ENCODE measurements at places on chromosomes 12 and 14.

GRCh38 chr12:90181216-90181615, 472.6 kb upstream of the ATP2B1 start:
- no peak overlapping the region for H3K4me3 ChIP-seq
- H3K4me1 ChIP-seq, result no peaks in the 10 kb centered on the region
- no peaks in the 10 kb centered on the region for H3K27me3 ChIP-seq
- H3K27ac ChIP-seq, result no peak overlapping the region

- DNase-seq, result no peak
- H3K27me3 ChIP-seq, result no peaks in the 10 kb centered on the region
- no peak overlapping the region for H3K4me3 ChIP-seq
- no peaks in the 10 kb centered on the region for H3K4me1 ChIP-seq
- H3K36me3 ChIP-seq, result no peaks in the 10 kb centered on the region
- no peak overlapping the region for H3K27ac ChIP-seq
These were observed 877.0 kb upstream of the TMEM132C start for GRCh38 chr12:127389923-127390322.

DNA sequence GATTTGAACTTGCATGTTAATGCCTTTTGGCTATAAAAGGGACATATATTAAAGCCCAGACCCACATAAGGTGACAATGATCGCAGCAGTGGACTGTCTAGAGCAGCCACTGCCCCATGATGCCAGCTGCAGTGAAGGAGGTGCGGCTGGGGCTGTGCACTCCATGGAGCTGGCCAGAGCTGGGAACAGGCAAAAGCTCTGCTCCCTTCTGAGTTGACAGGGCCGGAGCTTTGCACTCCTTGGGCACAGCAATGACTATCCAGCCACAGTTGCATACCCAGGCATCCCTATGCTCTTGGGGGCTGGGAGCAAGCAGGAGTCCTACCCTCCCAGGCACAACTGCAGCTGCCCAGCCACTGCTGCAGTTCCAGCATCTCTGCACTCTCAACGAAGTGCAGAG, 50.2 kb downstream of the EGLN3 start:
- no peak for DNase-seq
- no peak overlapping the region for H3K27ac ChIP-seq
- no peaks in the 10 kb centered on the region for H3K4me1 ChIP-seq
- no peak overlapping the region for H3K4me3 ChIP-seq
- no peaks in the 10 kb centered on the region for H3K27me3 ChIP-seq

DNA sequence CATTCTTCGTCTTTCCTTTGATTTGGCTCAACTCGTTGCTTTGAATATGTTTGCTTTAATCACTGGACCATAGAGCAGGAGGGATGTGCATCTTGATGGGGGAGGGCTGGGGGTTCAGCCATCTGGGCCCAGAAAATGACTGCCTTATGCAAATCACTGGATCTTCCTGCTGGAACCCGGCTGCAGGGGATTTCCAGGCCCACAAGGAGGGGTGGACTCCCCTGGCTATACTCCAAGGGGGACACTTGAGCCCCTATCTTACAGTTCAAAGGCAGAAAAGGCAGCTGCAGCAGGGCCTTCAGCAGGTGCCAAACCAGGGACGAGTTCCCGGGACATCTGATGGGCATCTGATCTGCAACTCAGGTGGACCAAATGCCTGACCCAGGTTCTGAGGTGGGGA, 122.5 kb downstream of the DICER1 start:
- H3K27ac ChIP-seq, result no peak overlapping the region
- no peaks in the 10 kb centered on the region for H3K4me1 ChIP-seq
- H3K27me3 ChIP-seq, result no peaks in the 10 kb centered on the region
- DNase-seq, result peak; percentile 6
- H3K4me3 ChIP-seq, result no peak overlapping the region
- H3K36me3 ChIP-seq, result no peaks in the 10 kb centered on the region

DNA sequence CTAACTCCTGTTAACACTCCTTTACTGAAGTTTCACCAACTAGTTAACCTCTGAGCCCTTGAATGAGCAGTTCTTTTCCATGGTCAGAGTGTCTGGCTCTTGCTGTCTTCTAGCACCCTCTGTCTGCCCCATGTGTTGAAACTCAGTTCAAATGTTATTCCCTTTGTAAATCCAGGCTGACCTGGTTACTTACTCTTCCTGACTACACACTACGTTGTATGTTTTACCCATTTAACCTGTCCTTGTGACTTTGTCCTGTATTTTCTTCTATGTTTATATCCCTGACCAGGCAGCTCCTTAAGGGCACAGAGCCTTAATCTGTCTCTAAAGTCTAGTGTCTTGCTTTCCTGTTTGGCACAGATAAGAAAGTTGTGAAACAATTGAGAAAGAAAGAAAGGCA, 389.0 kb upstream of the RPL10L start:
- H3K36me3 ChIP-seq, result no peaks in the 10 kb centered on the region
- H3K4me3 ChIP-seq, result no peak overlapping the region
- no peak for DNase-seq
- no peaks in the 10 kb centered on the region for H3K27me3 ChIP-seq
- H3K27ac ChIP-seq, result no peak overlapping the region
- H3K4me1 ChIP-seq, result no peaks in the 10 kb centered on the region

DNA sequence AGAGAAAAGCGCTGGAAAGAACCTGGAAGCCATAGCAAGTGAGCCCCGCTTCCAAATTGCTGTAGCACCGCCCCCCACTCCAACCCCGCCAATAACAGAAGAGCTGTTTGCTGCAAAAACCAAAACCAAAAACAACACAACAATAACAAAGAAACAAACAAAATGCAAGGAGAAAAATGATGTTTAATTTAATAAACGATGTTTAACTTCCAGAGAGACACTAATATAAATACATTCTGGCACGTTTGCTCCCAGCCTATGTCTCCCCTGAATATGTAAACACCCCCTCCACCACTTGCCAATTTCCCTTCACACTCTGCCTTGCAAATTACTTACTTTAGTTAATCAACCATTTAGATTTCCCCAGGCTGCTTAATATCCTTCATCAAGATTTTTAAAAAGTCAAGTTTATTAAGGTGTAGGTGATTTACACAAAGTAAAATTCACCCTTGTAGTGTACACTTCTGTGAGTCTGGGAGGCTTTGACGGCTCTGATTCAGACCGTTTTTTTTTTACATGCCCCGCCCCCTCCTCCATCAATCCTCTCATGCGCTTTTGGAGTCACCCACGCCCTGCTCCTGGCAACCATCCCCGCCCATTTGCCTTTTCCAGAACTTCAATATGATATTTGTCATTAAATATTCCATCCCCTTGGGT, 482 bp upstream of the IFI27L2 start:
- peak overlapping the region; percentile 74 for H3K27ac ChIP-seq
- H3K36me3 ChIP-seq, result no peaks in the 10 kb centered on the region
- no peaks in the 10 kb centered on the region for H3K27me3 ChIP-seq
- no peak for DNase-seq
- peak overlapping the region; percentile 64 for H3K4me3 ChIP-seq
- no peaks in the 10 kb centered on the region for H3K4me1 ChIP-seq

GRCh38 chr12:82600379-82600778, 86.3 kb upstream of the TMTC2 start:
- no peak overlapping the region for H3K4me3 ChIP-seq
- H3K4me1 ChIP-seq, result no peaks in the 10 kb centered on the region
- no peaks in the 10 kb centered on the region for H3K27me3 ChIP-seq

Data from Peyer's patch (tissue), 4 donors.